ENCODE measurements at places on chromosomes 6 and 20.

GRCh38 chr6:1348675-1349074, 36.8 kb downstream of the FOXQ1 start:
- DNase-seq = no peak

DNA sequence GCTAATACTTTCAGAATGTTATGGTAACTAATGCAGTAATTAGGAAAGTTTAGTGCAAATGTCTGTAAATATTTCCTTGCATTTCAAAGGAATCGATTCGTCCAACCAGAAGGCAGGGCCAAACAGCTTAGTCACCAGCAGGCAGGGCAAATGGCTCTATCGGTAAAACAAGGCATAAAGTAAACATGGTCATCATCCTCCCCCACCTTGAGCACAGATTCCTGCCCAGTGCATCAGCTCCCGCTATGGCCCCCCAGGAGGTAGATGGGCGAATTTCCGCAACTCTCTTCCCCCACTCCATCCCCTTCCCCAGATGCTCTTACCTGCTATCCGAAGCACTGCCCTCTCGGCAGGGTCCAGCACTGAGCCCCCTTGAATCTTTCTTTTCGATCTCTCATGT, 103.8 kb upstream of the BEND6 start:
- no peak for DNase-seq

- DNase-seq = no peak
These were observed 297.4 kb downstream of the QKI start for GRCh38 chr6:163711615-163712565.

GRCh38 chr6:104640150-104640700, 219.5 kb downstream of the HACE1 start:
- no peak for DNase-seq

GRCh38 chr20:21099751-21100577, 6.2 kb downstream of the LINC00237 start:
- DNase-seq = no peak

DNA sequence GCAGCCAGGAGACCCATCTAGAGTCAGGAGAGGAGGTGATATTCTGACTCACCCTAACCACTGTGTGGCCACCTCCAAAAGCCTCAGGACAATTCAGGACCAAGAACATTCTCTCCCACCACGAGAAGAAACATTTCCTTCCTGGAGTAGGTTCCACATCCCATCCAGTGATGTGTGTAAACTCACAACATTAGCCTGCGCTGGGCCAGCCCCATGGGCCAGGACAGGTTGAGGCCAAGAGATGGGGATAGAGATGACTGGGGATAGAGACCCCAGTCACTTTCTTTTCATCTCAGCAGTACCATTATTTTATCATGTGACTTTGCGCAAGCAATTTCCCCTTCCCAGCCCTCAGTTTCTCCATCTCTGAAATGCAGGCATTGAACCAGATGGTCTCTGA, 126.6 kb upstream of the PTPRT start:
- DNase-seq = no peak

- no peak for DNase-seq
These were observed 70.7 kb downstream of the GFRAL start for GRCh38 chr6:55397986-55398385.

DNA sequence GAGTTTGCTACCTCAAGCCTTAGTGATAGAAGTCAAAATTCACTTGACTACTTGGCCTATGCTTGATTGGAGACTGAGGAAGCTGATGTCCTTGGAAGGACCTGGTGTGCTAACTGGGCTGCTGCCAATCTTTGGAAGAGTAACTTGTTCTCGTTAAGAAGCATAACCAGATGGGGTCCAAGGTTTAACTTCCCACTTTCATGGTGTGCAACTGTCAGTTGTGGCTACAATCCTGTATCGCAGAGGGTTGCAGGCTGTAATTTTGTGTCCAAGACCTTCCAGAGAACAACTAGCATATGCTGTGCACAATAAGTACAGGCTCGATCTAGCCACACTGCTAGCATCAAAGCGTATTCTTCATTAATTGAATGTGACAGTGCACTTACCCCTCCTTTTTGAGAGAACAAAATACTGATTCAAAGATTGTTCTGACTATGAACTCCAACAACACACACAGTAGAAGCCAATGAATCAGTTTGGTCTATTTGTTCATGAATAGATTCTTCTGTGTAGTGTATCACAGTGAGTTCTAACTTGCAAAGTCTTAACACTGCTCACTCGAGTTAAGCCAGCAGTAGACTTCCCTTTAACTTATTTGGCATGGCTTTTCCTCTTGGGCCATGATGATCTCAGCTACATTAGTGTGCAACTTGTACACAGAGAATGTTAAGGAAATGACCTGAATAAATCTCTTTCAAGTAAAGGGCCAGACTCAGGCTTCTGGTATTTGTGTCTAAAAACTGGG, 15.8 kb upstream of the PLCB1 start:
- DNase-seq = no peak

DNA sequence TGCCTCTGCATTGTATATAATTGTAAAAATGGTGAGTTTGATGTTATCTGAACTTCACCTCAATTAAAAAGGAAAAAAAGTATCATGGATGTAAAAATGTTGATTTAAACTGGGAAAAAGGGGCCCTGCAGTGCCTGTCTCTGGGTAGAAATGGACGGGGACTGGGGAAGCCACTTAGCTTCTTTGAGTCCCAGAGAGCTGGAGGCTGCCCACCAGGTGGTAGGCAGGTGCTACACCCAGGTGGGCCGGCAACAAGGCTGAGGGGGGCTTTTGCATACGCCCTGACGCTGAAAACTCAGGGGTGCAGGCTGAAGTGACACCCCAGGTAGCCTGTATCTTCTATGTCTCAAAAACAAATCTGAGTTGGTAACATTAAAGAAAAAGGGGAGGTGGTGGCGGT, 118.2 kb downstream of the SULF2 start:
- no peak for DNase-seq

Measured in DMS153 (cell line).